ENCODE measurements at places on chromosomes 5 and 9. TPM values are rescaled to one million over a fixed set of nuclear protein-coding genes. Genes with fewer than 3 reads are reported as not detected.

Gene FGF1
- total RNA-seq, result 6.1 TPM

Gene LCN9
- not detected for total RNA-seq

Gene CCNJL
- 2.2 TPM for total RNA-seq

Gene GPR21
- 10.3 TPM for total RNA-seq

Gene RAB3C
- total RNA-seq, result 33.9 TPM

Gene LMX1B
- not detected for total RNA-seq

Gene LCN12
- 0.74 TPM for total RNA-seq

Gene FBP1
- total RNA-seq, result not detected

Gene RLN1
- total RNA-seq, result not detected

Gene TMEM215
- 0.25 TPM for total RNA-seq

Gene OTULINL
- 15.5 TPM for total RNA-seq

Gene DEPDC1B
- total RNA-seq, result 9.3 TPM

Gene PCA3
- total RNA-seq, result 0.49 TPM

Gene FIBCD1
- total RNA-seq, result 0.74 TPM

Gene NUTM2F
- not detected for total RNA-seq

Gene TRIO
- total RNA-seq, result 381 TPM

Gene AGXT2
- total RNA-seq, result not detected

Gene TMEM232
- total RNA-seq, result 11.8 TPM

Gene LCN15
- not detected for total RNA-seq

Gene ECPAS
- total RNA-seq, result 76.7 TPM

Gene PCDHB10
- 14.5 TPM for total RNA-seq

Gene CXCL14
- total RNA-seq, result 9.3 TPM

Gene MEGF9
- total RNA-seq, result 59.5 TPM

Gene HEMGN
- total RNA-seq, result 2.2 TPM

Gene SLCO6A1
- 0.25 TPM for total RNA-seq

Gene RXFP3
- 0.98 TPM for total RNA-seq

Gene PCDHGB7
- 14.8 TPM for total RNA-seq

Gene KCNIP1
- 15.0 TPM for total RNA-seq

Gene JAKMIP2
- total RNA-seq, result 49.7 TPM

Gene NDUFS6
- 14.5 TPM for total RNA-seq

Gene ZNF483
- total RNA-seq, result 28.8 TPM

Gene SPARC
- total RNA-seq, result 124 TPM

Gene ADCY2
- 30.2 TPM for total RNA-seq

Gene ZNF474
- 0.98 TPM for total RNA-seq

Gene IFNA2
- total RNA-seq, result not detected

Gene ORM2
- not detected for total RNA-seq

Gene HAND1
- not detected for total RNA-seq

Gene PCDHGB6
- total RNA-seq, result 12.5 TPM

Gene DMGDH
- 2.0 TPM for total RNA-seq
